ENCODE measurements at places on chromosomes 4 and X. TPM values are rescaled to one million over a fixed set of nuclear protein-coding genes. Genes with fewer than 3 reads are reported as not detected.

DNA sequence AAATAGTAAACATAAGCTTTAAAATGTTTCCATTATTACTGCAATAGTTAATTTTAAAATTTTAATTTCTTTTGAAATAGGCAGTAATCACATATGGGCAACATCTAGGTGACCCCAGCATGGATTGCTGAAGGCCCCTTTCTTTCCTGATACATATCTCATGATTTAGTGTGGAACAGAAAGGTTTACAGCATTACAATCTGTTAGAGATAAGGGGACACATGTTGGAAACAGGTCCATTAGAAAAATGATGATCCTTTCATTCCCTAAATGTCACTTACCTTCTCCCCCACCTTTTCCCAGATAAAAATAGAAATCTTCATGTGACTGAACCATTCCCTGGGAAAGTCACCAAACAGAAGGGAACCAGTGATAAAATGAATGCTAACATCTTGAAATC, 90.4 kb downstream of the RASL11B start:
- DNase-seq: no peak

GRCh38 chr4:138277133-138277532, 35.0 kb upstream of the SLC7A11 start:
- no peak for DNase-seq

GRCh38 chr4:113539408-113539807, 222.1 kb downstream of the CAMK2D start:
- no peak for DNase-seq

DNA sequence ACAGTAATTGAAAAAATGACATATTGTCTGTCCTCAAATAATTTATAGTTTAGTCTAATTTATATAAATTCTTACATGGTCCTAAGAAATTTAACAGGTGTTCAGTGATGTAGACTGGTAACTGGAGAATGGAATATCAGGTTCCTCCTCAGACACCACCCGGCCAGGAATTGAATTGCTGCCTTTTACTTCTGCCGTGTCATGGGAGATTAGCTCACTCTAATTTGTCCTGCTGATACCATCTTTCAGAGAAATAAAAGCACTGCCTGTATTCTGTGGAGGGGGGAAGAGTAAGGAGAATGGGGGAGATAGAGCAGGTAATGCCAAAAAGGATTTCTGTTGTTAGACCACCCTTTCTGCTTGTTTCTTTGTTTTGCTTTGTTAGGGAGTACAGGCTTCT, 125.2 kb upstream of the KLHL4 start:
- no peak for DNase-seq

- DNase-seq: no peak
These were observed 40.5 kb downstream of the AFF2 start for GRCh38 chrX:148540671-148541583.

GRCh38 chr4:64889906-64890610, 480.8 kb upstream of the TECRL start:
- peak; percentile 26 for DNase-seq

GRCh38 chr4:24236532-24236931, 346.7 kb upstream of the PPARGC1A start:
- DNase-seq: no peak

GRCh38 chr4:167842487-167842886, 249.8 kb upstream of the ANXA10 start:
- no peak for DNase-seq

GRCh38 chr4:165151734-165152133, 39.1 kb upstream of the TMEM192 start:
- DNase-seq: no peak

DNA sequence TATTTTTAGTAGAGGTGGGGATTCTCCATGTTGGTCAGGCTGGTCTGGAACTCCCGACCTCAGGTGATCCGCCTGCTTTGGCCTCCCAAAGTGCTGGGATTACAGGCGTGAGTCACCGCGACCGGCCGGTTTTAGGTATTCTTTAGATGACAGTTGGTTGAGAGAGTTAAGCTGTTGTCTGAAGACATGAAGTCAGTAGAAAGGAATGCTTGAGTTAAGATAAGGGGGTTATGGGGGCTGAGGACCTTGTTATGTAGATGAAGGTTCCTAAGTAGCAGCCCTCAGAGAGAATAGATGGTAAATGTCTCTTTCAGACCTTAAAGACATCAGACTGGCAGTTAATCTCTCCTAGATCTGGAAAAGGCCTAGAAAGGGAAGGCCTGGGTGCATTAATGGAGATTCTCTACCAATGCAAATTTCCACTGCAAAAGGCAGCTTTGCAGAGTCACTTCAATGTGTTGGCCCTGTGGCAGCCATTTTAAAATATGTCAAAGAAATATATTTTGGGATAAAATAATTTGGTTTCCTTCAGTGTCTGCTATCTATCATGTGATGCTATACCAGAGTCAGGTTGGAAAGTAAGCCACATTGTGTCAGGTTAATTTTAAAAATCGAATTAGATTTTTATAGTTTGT, 6.4 kb upstream of the ZNF674 start:
- no peak for DNase-seq

The PYURF gene
- polyA plus RNA-seq: 62.7 TPM

The GAGE12F gene
- polyA plus RNA-seq: not detected

The REPS2 gene
- polyA plus RNA-seq: 6.5 TPM

The HADH gene
- 107 TPM for polyA plus RNA-seq

The GPR50 gene
- polyA plus RNA-seq: not detected

The PNCK gene
- 2.2 TPM for polyA plus RNA-seq

Data from muscle of leg (tissue), 16 donors.